Stimulated activated CD4-positive, alpha-beta T cell treated with anti-CD3 and anti-CD28 coated beads, Interleukin-1b, Interleukin-23, amount 100 ng/mL, for 48 hours (primary cell): ENCODE measurements at places on chromosomes 13 and 19.

DNA sequence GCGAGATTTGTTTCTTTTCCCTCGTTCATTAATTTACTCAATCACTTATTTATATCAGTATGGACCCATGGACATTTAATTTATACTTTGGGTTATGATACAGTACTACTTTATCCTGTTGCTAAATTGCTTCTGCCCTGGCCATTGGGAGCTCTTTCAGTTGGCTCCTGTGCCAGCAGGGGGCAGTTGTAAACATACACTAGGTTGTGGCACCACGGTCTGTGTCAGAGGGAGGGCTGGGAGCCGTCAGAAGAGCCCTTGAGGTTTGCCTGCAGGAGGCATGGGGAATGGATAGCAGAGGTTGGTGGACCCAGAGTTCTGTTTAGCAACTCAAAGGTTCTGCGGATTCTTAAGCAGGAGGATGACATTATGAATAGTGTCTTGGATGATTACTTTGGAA, 94.3 kb downstream of the ERCC5 start:
- DNase-seq: no peak

DNA sequence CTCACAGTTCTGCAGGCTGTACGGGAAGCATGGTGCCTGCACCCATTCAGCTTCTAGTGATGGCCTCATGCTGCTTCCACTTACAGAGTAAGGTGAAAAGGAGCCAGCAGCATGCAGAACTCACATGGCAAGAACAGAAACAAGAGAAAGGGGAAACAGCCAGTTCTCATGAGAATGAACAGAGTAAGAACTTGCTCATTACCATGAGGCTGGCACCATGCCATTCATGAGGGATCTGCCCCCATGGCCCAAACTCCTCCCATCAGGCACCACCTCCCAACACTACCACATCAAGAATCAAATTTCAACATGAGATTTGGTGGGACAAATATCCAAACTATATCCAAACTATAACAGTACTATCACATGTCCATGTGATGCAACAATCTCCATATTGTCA, 72.1 kb downstream of the KATNAL1 start:
- no peak for DNase-seq

GRCh38 chr13:78061806-78062205, 143.2 kb upstream of the EDNRB start:
- DNase-seq: no peak

DNA sequence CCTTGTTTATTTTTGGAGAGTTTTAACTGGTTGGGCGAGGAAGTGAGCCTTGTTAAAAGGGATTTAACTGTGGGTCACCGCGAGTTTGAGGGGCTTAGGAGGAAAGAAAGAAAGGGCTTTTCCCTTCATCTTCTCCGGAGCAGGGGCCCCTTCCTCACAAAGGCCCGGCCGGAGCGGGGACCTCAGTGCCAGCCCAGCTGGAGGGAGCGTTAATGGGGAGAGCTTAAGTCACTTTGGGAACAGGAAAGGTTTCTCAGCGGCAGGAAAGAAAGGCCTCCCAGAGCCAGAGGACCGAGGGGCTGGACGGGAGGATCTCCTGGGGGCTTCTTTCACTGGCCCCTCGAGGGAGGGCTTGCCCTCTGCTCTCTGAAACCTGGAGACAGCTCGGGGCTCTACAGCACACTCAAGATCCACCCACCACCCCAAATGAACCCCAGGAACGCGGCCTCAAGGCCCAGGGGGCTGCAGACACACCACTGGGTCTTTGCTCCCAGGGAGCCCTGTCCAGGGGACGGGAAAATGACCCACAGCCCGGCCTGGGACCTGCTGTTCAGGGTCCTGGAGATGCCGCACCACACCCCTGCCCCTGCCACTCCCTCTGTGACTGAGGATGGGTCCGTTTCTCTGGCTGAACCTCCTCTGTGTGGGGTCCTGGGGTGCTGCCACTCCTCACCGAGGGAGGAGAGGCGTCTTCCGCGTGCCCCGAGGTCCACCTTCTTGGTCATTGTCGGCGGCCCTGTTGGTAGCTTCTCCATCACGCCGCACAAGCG, 128.3 kb downstream of the URI1 start:
- no peak for DNase-seq

DNA sequence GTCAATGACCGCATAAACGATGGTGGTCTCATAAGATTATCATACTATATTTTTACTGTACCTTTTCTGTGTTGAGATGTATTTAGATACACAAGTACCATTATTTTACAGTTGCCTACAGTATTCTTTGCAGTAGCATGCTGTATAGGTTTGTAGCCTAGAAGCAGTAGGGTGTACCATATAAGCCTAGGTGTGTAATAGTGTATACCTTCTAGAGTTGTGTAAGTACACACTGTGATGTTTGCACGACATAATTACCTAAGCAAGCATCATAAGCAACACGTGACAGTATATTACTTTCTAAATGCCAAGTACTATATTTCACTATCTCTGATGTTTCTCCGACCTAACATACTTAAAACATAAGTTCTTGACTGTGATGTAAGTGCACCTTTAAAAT, 2.7 kb downstream of the LPAR6 start:
- no peak for DNase-seq

DNA sequence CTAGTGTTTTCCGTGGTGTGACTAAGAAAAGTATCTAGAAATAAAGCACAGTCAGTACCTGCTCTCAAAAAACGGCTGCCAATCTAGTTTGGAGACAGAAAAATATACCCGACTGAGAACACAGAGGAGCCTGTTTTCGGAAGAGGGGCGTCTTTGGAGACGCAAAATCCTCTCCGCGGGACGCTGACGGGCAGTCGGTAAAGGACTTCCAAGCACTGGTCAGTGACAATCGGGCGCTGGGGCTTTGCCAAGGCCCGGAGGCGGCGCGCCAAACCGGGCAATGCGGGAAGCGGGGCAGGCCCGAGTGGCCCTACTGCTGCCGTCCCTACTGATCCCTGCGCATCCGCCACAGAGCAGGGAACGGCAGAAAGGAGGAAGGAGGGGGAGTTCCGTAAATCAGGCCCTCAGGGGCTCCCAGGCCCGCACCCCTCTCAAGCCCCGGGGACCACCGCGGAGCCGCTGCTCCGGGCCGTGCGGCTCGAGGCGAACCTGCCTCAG, 588 bp upstream of the DPY19L3 start:
- DNase-seq: no peak

DNA sequence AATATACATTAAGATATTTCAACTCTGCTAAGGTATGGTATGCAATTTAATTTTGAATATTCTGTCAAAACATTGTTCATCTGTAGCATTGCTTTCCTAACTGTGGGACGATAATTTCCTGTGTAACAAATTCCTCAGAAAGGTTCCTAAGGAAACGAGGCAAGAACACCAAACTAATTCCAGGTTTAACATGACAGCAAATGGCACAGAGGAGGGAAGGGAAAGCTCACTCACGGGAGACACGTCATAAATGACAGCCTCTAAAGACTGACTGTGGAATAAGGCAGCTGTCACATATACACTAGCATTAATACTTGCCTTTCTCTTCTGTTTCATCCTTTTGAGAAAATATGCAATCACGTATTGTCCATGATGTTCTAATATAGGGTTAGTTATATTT, 380.6 kb downstream of the LIG4 start:
- no peak for DNase-seq

DNA sequence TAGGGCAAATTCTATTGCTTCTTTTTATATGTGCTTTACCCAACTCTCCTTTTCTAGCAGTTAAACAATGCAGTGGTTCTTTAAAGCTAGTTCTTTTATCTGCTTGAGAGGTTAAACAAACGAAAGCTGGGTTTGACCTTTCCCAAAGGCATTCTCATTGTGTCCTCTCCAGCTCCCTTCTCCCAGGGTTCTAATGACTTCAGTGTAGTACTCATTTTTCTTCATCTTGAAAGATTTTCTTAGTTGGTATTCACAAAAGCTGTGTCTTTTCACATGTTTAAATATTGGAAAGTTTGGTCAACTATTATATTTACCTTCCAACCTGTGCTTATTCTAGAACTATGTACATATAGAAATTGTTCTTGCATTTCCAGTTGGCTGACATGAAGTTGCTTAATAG, 1.5 kb downstream of the WASF3 start:
- no peak for DNase-seq

DNA sequence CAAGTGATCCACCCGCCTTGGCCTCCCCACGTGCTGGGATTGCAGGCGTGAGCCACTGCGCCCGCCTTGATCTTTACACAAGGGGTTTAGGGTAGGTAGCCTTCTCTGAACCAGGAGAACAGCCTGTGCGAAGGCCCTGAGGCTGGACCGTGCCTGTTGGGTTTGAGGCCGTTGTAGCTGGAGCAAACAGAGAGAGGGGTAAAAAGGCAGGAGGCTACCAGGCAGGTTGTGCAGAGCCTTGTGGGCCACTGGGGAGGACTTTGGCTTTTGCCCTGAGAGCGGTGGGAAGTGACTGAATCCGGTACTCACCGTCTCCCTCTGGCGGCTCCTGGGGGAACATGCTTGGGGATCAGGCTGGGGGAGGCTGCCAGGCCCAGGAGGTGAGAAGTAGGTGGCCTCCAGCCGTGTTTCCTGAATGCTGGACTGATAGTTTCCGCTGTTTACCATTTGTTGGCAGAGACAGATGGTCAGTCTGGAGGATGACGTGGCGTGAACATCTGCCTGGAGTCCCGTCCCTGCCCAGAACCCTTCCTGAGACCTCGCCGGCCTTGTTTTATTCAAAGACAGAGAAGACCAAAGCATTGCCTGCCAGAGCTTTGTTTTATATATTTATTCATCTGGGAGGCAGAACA, 24.6 kb downstream of the SPC24 start:
- DNase-seq: peak; percentile 65

DNA sequence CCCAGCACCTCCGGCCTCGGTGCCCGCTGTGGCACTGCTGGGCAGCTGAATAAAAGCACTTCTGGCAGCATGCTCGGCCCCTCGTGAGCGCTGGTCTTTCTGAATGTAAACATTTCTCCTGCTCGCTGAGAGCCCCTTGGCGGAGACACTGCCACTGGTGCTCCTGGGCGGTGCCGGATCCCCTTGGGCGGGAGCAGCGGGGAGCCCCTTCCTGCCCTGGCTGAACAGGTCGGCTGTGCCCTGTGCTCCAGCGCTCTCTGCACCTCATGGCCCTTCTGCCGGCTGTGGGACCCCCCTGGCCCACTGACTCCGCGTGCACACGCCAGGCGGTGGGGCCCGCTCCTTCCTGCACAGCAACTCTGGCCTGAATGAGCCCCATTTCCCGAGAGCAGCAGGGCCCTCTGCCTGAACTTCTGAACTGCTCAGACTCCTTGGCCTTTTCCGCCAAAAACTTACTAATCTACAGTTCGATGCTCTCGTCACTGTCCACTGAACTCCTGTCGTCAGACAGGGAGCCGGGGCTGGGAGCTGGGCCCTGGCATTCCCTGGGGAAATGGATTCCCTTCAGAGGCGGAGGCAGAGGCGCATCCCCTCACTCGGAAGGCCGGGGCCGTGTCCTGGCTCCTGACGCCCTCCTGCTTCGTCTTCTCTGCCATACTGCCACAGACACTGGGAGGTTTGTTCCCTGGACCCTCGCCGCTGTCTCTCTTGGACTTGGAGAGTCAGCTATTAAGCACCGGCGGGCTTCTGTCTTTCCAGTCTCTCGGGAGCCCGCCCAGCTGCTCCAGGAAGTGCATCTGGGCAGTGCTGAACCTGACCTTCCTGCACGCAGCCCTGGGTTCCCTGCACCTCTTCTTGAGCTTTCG, 14.2 kb downstream of the RB1 start:
- DNase-seq: no peak

- peak; percentile 52 for DNase-seq
Observed at GRCh38 chr13:94548821-94549231, 47.1 kb downstream of the TGDS start.

- no peak for DNase-seq
Observed at GRCh38 chr13:40916207-40916998, 102.7 kb downstream of the ELF1 start.

DNA sequence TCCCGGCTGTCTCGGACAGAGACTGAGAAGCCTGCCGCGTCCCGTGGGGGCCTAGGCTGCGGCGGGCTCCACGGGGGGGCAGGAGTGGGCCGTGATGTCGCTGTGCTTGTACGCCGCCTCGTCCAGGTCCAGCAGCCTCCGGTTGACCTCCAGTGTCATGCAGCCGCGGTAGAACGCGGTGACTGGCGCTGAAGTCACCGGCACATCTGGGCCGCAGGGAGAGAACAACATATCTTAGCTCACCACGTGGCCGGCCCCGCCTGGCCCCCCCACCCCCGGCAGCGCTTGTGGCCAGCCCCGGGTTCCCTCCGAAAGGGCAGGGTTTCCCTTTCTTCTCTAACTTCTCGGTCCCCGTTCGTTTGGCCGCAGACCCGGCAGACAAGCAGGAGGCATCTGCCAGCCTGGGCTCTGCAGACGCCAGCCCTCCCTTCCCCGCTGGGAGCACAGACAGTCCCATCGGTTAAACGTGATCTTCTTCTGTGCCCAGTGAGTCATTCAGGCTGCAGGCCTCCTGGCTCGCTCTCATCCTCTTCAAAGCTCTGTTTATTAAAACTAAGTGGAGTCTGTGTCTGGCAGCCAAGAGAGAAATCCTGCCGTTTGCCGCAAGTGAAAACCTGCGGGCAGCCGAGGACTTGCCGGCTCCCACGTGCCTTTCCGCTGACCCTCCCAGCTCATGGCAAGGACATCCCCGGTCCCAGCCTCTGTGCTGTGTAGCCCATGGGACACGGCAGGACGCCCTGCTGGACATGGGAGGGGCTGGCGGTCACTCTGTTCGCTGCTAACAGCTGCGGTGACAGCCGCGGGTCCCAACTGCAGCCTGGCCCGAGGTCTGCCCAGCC, 42.8 kb downstream of the GAS6 start:
- no peak for DNase-seq

DNA sequence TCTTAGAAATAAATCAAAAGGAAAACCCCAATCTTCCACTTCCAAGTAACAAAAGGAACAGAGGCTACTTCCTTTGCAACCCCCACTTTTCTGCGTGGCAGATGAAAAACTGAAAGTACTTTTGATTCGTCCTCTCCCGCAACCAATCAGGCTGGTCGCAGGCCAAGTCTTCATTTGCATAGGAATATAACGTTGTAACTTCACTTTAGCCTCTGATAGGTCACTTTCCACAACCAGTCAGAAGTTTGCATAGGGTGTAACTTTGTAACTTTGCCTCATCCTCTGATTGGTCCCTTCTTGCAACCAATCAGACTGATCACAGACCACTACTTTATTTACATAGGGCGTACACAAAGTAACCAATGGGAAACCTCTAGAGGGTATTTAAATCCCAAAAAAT, 37.2 kb downstream of the TGDS start:
- DNase-seq: peak; percentile 25
